Osteoblast (primary cell): ENCODE measurements at places on chromosomes 6 and 20. TPM values are rescaled to one million over a fixed set of nuclear protein-coding genes. Genes with fewer than 3 reads are reported as not detected.

The HLA-DRB5 gene
- total RNA-seq: not detected in 2 replicates

The EBF4 gene
- total RNA-seq: under 0.01 and 0.29 TPM in 2 replicates

DNA sequence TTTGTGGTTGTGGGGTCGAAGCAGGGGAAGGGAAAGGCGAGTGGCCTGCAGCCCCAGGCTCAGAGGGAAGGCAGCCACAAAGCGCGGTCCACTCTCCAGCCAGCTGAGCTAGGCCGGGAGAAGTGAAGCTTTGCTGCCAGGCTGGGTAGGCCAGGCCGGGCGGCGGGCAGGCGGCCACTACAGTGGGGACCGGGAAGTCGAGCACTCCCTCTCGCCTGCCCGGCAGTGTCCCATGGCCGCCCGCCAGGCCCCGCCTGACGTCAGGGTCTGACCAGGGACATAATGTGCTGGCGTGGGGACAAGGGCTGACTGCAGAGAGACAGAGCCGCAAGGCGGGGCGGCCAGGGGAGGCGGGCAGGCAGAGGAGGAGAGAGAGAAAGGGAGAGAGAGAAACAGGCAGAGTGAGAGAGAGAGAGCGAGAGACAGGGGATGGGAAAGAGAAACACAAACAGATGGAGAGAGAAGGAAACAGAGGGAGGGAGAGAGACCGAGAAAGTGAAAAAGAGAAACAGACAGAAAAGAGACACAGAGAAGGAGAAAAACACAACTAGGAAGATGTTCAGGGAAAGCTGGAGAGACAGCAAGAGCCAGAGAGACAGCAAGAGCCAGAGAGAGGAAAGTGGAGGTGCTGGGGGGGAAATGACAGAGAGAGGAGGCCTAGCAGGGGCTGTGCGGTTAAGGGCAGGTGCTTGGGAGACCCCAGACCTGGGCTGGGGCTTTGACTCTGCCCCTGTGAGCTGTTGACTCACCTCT lies 94.5 kb upstream of the PTPN1 start:
- DNase-seq: peak; percentile 95

- DNase-seq: peak; percentile 90
These were observed 686 bp downstream of the COL12A1 start for GRCh38 chr6:75204959-75205775.

GRCh38 chr6:129317931-129318820 lies 391.8 kb downstream of the ARHGAP18 start:
- DNase-seq: peak; percentile 35
